ENCODE measurements at places on chromosomes 6 and 20. TPM values are rescaled to one million over a fixed set of nuclear protein-coding genes. Genes with fewer than 3 reads are reported as not detected.

GRCh38 chr20:16115911-16116552, 457.2 kb downstream of the KIF16B start:
- no peak for DNase-seq

MGME1 gene
- polyA plus RNA-seq, result 8.9 TPM

GRCh38 chr6:67956352-67956751, 678.7 kb upstream of the ADGRB3 start:
- DNase-seq, result no peak

DNA sequence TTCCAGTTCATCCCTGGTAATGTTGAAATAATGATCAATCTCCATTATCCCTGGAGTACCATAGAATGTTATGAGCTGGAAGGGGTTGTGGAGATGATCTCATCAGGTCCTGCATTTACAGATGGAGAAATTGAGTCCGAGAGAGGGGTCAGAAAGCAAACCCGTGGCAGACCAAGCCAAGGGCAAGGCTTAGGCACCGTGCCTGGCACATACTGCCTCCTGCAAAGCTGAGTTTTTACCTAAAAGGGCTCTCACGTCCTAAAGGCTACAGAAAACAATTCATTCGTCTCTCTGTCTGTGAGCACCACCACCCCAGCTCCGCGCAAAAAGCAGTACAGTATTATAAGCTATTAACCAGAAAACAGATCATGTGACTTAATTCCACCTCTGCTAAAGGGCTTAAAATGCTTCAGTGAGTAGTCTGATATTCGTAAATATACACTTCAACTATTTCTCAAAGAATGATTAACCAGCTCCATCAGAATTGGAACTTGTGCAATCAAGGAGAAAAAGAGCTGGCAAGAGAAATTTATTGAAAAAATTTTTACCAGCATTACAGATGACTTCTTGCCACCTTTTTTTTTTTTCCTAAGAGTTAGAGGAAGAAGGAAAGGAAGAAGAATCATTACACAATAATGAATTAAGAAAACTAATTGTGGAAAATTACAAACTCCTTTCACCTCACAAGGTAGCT, 3.4 kb upstream of the PARD6B start:
- DNase-seq, result no peak

- peak; percentile 40 for DNase-seq
These were observed 12.0 kb downstream of the CD83 start for GRCh38 chr6:14129575-14129974.

DNA sequence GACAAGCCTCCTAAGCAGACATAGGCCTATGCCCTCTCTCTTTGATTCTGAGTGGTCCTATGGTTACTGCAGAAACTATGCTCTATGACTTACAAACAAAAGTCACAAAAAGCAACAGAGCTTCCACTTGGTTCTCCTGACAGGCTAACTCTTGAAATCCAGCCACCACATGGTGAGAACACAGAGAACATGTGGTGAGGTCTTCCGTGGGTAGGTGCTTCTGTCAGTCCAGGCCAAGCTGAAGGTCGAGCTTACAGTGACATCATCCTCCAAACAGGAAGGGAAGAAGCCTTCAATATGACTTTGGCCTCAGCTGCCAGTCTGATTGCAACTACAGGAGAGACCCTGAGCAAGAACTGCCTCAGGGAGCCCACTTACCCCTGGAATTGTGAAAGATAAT, 265.5 kb downstream of the TBX18 start:
- no peak for DNase-seq

- DNase-seq, result no peak
These were observed 56.2 kb downstream of the SNX9 start for GRCh38 chr6:157879034-157879872.

GRCh38 chr6:164262348-164262747, 847.8 kb downstream of the QKI start:
- no peak for DNase-seq

DNA sequence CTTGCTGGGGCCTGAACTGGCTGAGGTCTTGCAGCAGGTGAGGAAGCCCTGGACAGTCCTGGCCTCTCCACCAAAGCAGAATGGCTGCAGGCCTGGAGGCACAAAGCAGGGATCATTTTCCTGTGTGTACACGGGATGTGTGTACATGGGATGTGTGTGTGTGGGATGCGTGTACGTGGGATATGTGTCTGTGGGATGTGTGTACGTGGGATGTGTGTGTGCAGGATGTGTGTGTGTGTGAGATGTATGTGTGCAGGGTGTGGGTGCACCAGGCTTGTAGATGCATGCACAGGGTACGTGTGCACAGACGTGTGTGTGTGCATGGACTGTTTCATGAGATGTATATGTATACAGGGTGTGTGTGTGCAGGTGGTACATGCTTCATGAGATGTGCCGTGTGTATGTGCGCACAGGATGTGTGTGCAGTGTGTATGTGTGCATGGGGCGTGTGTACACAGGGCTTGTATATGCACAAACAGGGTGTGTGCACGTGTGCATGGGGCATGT, 7.9 kb upstream of the CHRNA4 start:
- DNase-seq, result no peak

TREM1 gene
- not detected for polyA plus RNA-seq

GRCh38 chr6:138659998-138660397, 113.6 kb upstream of the CCDC28A start:
- no peak for DNase-seq

GRCh38 chr20:50689864-50690649, 1.3 kb downstream of the RIPOR3 start:
- no peak for DNase-seq

DNA sequence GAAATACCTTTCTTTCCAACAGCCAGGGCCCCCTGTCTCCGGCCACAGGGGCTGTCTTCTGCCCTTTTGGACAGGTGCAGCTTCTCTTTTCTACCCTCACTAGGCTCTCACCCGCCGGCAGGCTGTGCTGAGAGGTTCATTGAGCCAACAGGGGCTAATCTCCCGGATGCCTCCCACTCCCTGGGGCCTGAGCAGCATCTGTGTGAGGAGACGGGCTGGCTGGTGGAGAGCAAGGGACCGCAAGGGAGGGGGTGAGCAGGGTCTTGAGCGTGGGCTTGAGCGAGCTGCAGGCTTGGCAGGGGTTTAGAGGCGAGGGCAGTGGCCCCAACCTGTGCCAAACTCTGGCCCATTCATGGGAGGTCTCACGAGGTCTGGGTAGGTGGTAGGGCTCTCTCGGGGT, 56.5 kb upstream of the CST7 start:
- no peak for DNase-seq

- no peak for DNase-seq
These were observed 37.7 kb downstream of the DSE start for GRCh38 chr6:116408491-116408890.

- no peak for DNase-seq
These were observed 15.7 kb upstream of the SSTR4 start for GRCh38 chr20:23019403-23019802.

DNA sequence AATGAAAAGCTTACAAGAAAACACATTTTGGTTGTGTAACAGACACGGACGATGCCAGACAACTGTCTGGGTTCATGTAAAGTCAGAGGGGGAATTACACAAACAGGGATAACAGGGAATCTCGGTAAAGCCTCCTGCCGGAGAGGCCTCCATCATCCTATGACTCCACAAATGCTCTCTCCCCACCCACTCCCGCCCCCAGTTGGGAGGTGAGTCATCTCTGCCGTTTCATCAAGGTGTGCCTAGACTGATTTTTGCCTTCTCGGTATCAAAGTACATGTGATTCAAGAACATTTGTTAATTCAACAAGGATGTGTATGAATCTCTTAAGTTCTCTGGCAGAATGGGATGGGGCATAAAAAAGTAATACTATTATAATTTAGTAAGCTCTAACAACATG, 304.9 kb upstream of the PRDM1 start:
- DNase-seq, result no peak
